ENCODE measurements at places on chromosomes 1 and 21.

DNA sequence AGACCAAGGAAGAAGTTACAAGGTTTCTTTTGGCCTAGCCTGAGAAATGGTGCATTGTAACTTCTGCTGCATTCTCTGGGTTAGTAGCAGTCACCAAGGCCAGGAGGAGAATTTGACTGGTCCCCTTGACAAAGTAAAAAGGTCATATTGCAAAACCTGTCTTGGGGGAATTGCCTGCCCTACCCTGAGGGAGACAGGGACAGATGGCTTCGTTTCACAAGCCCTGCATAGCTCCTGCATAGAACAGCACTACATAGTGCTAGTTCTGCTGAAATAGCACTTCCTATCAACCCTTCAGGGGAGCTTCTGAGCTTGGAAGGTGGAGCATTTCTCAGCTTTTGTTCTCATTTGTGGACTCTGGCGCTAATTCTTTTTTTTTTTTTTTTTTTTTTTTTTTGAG lies 20.4 kb upstream of the AK2 start:
- DNase-seq = no peak

- DNase-seq = no peak
These were observed 127.3 kb upstream of the PLD5 start for GRCh38 chr1:242651817-242652216.

- no peak for DNase-seq
These were observed 167.1 kb downstream of the ATP6V1G3 start for GRCh38 chr1:198373376-198373775.

DNA sequence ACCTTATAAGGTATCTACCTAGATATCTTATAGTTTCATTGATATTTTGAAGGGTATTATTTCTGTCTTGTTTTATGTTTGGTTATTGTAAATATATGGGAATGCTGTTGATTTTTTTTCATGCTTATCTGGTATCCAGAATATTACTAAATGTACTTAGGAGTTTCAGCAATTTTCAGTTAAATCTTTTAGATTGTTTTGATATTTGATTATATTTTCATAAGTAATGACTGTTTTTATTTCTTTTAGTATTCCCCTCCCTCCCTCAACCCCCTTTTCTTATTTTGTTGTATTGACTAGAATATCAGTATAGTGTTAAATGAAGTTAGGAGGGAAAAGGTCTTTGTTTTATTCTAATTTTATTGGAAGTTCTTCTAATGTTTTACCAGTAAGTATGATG lies 344.4 kb upstream of the PROX1 start:
- no peak for DNase-seq

GRCh38 chr1:205442051-205442725 lies 13.7 kb downstream of the BLACAT1 start:
- DNase-seq = no peak

DNA sequence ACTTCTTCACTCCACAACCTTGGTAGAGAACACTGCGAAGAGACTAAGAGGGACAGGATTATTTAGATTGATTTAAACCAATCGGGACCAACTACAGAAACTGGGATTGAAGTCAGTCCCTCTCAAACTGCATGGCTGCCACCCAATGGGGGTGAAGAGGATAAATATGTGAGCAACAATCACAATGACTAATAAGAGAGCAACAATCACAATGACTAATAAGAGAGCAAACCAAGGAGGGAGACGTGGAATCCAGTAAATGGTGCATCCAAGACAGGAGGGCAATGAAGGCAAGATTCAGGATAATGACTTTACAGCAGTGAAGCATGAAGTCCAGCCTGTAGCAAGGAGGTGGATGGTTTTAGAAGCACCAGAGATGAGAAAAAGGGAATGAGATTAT lies 322.8 kb downstream of the TTLL7 start:
- DNase-seq = no peak

DNA sequence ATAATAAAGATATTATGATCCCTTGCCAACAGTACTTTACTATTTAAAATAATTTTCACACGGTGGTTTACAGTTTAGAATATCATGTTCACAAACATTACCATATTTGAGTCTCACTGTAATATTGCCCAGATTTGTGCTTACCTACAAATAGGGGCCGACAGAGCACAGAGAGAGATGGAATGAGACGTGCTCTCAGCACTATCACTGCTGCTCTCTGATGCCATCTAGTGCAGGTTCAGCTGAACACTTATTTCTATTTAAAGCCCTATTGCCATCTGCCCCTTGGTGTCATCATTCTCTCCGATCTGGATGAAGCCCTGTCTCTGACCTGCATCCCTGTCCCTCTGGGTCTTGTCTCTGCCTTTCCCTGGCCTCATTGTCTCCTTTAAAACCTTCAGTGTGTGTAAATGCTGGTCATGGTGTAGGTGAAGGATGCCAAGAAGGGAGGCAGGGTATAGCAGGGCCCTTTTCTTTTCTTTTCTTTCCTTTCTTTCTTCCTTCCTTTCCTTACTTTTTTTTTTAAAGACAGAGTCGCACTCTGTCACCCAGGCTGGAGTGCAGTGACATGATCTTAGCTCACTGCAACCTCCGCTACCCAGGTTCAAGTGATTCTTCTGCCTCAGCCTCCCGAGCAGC lies 6.9 kb upstream of the GPATCH4 start:
- DNase-seq = no peak

DNA sequence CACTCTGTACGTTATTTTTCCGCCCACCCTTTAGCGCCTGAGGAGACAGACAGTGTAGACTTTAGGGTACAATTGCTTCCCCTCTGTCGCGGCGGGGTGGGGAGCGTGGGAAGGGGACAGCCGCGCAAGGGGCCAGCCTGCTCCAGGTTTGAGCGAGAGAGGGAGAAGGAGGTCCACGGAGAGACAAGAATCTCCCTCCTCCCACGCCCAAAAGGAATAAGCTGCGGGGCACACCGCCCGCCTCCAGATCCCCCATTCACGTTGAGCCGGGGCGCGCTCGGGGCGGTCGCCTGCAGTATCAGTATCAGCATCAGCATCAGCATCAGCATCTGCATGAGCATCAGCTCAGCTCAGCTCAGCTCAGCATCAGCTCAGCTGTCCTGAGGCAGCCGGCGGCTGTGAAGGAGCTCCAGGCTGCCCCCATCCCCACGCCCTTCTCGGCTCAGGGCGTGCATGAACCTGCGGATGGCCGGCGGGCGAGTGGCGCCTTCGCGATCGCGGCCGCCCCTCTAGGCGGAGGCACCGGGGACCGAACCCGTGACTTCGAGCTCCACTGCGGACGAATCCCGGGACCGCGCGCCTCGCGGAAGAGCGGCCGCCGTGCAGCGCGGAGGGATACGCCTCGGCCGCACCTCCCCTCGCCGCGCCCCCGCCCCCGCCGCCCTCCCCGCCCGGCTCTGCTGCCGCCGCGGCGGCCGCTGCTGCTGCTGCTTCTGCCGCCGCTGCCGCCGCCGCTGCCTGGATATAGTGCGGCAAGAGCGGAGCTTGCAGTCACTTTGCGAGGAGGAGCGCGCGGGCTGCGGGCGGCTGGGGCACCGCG lies at the start of gene NCAM2:
Gene NCAM2, plus strand, starts transcription at position 774 of the 820 bp plus-strand sequence.
- DNase-seq = peak; percentile 42

- DNase-seq = no peak
These were observed 4.5 kb downstream of the ZNF683 start for GRCh38 chr1:26368006-26368405.

DNA sequence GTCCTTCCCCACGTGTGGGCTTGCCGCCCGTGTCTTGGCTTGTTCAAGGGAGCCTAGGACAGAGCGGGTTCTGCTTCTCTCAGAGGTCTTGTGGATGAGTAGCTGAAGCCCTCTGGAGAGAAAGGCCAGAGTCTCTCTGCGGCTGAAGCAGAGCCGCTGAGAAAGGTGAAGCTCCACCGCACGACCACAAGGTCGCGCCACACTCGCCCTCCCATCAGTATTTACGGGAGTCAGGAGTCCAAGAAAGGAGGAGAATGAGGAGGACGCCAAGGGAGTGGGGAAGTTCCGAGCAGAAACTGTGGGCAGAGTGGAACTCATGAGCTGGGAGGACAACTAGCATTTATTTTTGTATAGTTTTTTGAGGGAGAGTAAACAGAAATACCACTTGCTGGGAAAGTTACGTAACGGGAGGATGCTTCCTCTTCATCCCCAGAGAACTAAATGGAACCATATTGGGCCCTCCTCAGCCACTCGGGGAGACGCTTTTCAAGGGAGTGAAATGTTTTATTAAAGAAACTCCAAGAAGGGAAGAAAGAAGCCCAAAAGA lies 51.6 kb upstream of the HAO2 start:
- DNase-seq = no peak

DNA sequence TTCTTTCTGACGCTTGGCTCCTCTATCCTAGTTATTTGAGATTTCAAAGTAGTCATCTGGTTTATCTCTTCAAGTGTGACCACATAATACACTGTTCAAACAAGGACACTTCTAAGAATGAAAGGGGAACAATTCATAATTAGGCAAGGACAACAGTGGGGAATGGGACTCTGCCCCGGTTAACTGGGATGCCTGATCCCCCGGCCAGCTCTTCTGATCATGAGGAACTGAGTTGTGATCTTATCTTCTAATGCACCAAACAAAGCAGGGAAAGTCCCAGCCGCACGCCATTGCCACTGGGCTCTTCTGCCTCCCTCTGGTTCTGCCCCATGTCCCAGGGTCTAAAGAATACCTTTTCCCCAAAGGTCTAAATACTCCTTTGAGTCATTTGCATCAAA lies 158.2 kb upstream of the IRF2BP2 start:
- no peak for DNase-seq

DNA sequence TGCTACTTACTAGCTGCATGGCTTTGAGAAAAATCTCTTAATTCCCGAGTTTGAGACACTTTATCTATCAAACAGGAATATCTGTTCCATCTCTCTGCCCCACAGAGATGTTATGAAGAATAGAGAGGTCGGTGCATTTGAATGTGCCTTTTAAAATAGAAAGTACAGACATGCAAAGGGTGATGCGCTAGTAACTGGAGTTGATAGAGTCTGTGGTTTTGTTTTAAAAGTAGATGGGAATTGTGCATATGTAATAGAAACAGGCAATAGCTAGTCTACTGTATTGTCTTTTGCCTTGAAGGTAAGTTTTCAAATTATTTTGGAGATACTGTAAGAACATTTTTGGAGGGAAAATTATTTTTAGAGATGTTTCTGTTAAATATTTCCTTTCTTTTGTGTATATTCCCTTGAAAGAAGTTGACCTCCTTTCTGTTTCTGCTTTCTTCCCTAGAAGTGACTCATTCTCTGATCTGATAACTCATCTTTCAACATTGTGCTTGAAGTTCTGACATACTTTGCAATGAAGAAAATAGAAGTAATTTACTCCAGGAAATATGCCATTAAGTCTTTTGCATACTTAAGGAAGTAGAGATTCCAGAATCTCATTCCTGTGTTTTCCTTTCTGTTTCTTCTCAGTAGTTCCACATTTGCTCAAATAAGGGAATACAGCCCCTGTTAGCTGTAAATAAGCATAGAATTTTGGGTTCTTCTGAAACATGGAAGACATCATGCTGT lies 151.6 kb downstream of the SDCCAG8 start:
- DNase-seq = no peak

- DNase-seq = no peak
These were observed 104.2 kb upstream of the ADGRL4 start for GRCh38 chr1:79110749-79111148.

- DNase-seq = no peak
These were observed 49.4 kb downstream of the NFIA start for GRCh38 chr1:61131716-61132115.

DNA sequence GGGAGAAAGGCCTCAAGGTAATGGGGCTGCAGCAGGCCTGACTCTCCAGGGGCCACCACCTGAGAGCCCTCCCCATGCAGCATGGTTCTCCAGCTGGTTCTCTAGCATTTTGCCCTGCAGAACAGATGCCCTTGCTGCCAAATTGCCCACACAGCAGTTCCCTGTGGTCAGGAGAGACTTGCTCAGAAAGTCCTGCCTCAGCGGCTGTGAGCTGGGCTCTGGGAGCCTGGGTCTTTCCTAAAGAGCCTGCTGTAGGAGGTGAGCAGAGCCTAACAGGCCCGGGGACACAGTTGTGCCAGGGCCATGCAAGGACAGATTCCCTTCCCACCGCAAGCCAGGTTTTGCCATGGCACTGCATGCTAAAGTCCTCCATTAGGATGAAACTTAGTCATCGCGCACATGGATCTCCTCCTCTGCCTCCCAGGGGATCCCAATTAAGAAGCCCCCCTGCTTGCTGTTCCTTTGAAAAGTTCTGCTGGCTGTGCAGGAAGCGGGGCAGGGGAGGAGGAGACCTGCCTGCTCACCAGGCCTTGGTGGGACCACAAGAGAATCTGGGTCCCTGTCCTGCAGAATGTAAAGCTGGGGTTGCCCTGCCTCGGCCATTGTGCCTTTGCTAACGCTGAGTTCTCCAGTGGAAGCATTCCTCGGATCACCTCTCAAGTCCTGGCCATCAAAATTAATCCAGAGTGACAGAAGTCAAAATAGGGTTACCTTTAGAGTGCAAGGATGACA lies 21.4 kb downstream of the TEX35 start:
- no peak for DNase-seq

GRCh38 chr1:6325482-6325881 lies 64.6 kb upstream of the GPR153 start:
- DNase-seq = no peak

DNA sequence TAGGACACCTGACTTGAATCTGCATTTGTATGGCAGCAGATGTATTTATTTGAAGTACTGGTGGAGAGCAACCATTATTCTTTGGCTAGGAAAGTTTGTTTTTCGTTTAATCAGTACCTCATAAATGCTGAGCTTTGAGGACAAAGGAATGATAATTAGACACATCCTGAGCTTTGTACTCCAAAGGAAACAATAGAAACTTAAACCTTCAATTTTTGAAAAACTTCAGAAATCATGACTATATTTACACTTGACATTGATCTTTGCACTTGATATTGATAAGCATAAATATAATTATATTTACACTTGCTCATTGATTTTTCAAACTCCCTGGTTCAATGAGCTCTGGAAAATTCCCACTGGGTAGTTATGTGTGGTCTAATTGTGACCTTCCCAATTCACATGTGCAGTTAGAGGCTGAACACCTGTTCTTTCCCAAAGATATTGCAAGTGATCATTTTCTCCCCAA lies 10.7 kb downstream of the PATJ start:
- DNase-seq = no peak

DNA sequence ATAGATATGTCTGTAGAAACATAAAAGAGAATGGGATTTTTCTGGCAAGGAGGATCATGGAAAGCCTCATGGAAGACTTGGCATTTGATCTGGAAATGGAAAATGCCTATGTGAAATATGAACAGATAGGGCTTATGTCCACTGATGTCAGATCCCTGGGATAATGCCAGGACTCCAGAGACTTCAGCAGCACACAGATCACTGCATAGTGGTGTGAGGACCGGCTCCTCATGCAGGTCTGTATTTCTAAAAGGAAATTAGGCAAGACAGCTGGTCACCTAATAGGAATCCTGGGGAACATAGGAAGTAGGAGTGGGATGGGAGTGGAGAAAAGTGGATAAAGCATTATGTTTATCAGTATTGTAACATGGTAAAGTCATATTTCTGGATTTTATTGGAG lies 56.8 kb upstream of the IPO9 start:
- no peak for DNase-seq

DNA sequence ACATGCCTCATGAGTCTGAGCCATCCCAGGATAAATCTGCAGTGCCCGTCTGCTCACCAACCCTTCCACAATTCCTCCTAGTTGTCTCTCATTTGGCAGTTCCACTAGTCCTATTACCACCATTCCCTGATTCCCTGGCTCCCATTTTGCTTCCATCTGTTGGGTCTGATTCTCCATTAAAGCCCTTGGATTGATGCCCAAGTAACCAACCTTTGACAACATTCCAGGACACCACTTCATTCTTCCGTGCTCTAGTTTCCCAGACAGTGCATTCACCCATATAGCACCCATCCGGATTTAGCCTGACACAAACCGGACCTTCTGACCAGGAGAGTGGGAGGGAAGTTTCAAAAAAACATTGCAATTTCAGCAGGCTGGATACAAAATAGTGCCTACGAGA lies 189.4 kb upstream of the PALMD start:
- no peak for DNase-seq

Data from left renal pelvis (tissue), 4 donors.